ENCODE measurements at places on chromosomes 12 and 14.

- no peak for DNase-seq
These were observed 28.8 kb upstream of the SLC5A8 start for GRCh38 chr12:101238800-101239329.

- DNase-seq, result no peak
These were observed 27.1 kb downstream of the PLEKHG7 start for GRCh38 chr12:92729773-92730305.

GRCh38 chr12:96121271-96121711, 72.9 kb upstream of the ELK3 start:
- DNase-seq, result peak; percentile 67

GRCh38 chr12:103415681-103416080, 80.1 kb downstream of the C12orf42 start:
- no peak for DNase-seq

DNA sequence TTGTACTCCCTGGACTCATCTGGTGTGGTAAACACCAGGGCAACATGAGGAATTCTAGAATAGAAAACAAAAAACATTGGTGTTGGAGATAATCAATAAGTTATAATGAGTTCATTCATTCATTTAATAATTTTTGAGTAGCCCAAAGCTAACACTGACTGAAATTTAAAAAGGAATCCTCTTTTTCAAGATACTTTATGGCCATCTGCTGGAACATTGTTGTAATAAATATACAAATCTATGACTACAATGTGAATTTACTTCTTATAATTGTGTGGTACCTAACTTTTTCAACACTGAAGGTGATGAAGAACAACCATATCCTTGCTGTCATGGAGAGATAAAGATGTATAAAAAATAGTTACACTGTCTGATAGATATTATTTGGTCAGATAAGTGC, 687.3 kb upstream of the MIS18BP1 start:
- no peak for DNase-seq

DNA sequence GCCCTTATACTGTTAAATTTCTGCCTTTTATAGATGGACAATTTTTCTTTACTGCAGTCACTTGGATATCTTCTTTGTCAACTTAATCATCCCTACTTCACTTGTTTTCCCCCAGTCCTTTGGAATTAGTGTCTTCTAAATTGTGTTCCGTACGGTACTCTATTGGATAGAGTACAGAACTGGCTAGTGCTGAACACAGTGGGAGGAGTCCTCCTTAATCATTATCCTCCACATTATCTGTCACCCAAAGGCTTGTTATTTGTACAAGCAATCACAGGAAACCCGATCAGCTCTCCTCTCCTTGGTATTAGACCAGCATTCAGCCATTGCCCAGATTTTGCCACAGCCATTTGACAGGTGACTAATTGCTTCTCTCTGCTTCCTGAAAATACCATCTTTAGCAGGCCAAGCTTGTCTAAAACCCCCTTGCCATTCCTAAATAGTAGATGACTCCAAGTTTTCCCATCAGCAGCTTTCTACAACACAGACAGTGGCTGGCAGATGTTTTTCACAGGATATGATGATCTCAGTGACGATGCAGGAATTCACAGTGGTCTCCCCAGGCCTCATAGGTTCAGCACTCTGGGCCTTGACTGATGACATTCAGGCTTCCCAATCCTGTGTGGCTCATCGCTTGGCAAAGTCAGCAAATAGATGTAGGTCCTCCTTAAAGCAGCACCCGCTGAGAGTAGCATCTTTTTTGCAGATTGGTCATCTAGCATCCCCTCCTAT, 216.0 kb upstream of the RGS6 start:
- no peak for DNase-seq

Measured in GM12865 (cell line).